ENCODE measurements at places on chromosomes 2 and 18.

GRCh38 chr18:23529604-23530003 is 26.3 kb downstream of the RMC1 start:
- no peak for DNase-seq

DNA sequence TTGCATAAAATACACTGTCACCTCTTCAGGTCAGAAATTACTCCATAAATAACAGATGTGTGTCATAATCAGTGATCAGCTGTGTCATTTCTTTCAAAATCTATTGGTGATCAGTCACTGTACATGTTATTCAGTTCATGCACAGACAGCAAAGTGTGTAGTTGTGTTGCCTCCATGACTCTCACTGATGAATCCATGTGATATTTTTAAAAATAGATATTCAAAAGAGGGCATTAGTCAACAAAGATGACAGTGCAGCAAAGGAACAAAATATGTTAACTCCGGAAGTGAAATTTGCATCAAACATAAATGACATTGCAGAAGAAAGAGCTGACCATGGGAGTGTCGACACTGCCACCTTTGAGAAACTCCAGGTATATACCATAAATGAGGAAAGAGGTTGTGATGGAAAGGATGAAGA is 17.1 kb upstream of the MCM6 start:
- DNase-seq = no peak

DNA sequence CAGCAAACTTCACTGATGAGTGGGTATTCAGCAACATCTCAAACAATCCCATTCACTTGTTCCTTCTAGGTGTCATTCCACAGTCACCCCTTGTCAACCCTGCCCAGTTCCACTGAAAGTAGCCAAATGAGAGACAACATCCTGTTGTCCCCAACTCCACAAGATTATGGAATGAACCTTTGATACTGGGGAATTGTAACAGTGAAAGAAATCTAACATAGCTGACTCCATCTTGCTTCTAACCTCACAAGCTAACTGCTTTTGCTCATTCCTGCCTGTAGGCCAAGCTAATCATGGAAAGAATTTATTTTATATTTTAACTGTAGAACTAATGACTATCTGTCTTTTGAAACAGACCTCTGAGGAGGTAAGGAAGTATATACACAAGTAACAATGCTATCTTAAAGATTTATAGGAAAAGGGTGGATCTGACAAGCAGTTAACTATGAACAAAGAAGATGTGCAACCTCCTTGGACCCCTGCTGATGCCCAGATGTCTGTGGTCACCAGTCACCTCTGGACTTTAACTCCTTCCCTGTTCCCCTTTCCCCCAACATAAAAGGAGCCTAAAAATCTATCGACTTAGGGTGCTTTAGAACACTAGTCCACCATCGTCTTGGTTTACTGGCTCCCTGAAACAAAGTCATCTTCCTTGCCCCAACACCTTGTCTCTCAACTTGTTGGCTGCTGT is 6.9 kb upstream of the ANXA4 start:
- DNase-seq = no peak

- DNase-seq = no peak
These were observed 37.8 kb downstream of the SLC14A2 start for GRCh38 chr18:45653090-45653489.

DNA sequence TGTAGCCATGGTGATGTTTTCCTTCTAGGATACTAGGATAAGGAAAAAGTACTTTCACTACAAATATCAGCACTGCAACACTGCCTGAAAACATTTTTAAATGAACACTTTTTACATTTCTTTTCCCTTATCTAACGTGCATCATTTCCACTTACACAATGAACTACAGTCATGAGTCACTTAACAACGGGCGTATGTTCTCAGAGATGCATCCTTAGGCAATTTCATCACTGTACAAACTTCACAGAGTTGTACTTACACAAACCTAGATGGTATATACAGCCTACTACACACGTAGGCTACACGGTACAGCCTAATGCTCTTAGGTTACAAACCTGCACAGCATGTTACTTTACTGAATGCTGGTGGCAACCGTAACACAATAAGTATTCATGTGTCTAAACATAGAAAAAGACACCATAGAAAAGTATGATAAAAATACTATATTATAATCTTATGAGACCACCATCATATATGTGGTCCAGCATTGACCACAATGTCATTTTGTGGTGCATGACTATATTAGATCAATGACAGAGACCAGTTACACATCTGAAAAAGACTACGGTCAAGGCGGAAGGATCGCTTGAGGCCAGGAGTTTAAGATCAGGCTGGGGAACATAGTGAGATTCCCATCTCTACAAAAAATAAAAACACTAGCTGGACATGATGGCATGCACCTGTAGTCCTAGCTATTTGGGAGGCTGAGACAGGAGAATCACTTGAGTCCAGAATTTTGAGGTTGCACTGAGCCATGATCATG is 39.8 kb downstream of the WDR33 start:
- peak; percentile 81 for DNase-seq

DNA sequence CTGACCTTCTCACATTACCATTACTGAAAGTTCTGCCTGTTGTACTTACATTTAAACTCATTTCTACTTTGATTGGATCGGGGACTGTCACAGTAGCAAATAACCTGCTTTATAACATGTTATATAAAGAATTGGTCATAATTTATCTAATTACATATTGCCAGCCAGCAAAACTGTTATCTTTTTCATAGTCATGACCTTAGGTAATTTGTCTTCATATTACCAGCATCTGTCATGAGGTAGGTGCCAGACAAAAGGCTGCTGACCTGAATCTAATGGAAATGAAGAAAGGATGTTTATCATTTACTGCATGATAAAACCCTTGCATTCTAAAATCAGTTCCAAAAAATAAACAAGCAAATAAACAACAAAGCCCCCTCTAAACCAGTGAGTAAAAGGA is 89.4 kb upstream of the LRP1B start:
- no peak for DNase-seq

DNA sequence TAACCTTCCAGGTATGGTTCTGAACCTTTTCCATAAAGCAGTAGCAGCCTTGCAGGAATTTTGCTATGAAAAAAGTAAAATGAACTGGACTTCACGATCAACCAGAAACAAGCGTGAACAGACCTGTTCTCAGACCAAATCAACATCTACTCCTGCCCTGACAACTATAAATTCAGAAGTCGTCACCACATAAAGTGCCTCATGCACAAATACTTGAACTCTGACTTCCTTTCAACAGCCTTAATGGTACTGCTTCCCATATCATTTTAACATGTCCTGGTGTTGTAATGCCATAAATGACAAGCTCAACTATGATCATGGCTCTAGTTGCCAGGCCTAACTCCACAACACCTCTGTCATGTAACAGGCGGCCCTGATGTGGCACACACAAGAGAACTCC is 262.4 kb downstream of the MTX2 start:
- no peak for DNase-seq

DNA sequence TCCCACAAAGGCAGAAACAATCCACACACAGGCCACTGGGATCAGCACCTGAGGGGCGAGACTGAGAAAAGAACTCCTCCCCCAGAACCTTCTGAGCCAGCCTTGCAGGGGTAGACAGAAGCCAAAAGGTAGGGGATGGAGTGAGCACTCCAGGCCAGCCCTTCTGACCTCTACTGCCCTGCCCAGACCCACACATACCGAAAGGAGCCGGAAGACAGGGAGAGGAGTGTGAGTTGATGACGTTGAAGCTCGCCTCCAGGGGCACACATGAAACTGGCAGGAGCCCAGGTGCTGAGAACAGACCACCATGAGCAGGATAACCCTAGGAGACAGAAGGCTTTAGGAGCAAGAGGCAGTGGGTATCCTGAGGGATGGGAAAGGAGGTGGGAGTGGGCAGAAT is 1.8 kb downstream of the SLC23A3 start:
- DNase-seq = no peak
